ENCODE measurements at places on chromosomes 1 and 21.

DNA sequence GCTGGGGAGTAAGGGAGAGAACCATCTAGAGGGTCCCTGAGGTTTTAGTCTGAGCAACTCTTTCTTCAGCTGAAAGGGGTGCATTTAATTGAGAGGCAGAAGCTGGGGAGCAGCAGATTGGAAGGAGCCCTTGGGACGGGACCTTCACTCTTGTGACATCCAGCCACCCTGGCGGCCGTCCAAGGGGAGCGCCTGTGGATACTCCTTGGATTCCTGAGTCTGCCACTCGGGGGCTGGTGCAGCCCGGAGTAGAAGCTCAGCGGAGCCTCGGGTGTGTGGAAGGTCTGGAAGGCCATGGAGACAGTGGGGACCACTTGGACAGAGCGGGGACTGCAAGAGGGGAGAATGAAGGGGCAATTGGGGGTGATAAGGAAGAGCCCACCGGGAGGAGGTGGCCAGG, 68.7 kb downstream of the AJAP1 start:
- DNase-seq, result no peak

DNA sequence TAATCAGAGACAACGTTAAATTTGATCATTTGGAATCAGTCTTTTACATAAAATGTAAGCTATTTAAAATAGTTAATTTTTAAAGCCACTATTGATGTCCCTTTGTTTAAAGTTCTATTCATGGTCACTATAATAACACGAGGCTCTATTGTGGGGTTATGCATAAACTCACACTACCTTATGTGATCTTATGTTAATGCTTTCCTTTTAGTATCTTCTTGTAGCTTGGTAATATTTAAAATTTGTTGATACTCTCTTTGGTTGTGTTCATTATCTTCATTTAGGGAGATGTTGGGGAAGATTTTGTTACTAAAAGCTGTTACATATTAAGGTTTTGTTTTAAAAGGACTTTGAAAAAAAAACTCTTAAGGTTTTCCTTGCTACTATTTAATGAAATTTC, 1.2 kb downstream of the B3GALT2 start:
- no peak for DNase-seq

DNA sequence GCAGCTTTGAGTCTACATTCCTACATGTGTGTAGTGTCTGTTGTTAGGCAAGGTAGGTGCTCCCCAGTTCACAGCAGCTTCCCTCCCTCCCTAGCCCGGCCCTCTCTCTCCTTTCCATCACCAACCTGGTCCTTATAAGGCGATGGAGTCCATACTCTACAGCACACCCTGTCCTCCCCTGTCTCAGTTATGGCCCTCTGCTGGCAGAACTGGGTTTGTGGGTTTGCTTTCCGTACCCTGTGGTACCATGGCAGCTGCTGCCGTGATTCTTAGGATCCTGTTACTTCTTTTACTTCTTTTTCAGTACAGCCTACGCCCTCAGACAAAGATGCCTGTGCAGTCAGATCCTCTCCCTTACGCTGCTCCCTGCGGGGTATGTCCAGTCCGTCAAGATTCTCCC, 31.7 kb downstream of the AK5 start:
- no peak for DNase-seq

DNA sequence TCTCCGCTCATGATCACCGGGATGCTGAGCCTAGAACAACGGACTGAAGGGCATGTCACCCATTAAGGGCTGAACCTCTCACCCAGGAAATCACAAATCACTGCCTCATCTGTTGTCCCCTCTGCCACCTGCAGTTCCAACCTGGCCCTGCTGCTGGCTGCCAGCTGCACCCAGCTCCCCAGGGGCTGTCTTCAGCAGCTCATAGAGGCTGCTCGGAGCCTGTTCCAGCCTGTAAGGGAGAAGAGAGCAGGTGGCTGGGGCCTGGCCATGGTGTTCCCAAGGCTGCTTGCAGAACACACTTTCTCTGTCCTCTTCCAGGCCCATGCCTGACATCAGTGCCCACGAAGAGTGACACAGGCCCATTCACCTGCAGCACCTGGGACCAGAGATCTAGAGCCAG, 44.5 kb upstream of the DISP3 start:
- DNase-seq, result no peak

DNA sequence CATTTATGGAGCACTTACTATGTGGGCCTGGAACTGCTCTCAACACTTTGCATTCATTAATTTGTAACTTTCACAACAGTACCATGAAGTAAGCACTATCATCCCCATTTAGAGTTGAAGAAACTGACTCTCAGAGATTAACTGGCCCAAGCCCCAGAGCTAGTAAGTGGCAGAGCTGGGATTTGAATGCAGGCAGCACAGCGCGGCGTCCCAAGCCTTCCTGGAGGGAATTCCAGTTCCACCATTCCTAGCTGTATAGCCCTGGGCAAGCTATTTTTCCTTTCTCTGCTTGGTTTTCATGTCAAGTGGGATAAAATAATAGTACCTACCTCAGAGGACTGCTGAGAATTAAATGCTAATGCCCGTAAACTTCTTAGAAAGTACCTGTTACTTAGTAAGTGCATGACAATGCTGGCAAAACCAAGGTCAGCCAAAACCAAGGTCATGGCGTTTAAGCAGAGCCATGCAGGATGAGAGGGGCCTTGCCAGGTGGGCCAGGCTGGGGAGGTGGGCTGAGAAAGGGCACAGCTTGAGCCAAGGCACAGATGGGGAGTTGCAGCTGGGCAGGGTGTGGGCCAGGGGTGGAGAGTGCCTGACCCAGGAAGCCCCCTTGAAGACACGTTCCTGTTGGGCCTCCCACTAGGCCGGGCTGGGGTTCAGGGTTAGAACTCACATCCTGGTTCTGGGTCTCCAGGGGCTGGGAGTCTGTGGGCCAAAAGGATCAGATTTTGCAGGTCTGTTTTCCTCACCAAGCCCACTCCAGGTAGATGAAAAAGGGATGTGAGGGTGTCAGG, 4.6 kb upstream of the KNCN start:
- DNase-seq, result no peak

- DNase-seq, result no peak
These were observed 50.2 kb downstream of the ENAH start for GRCh38 chr1:225602590-225603206.

DNA sequence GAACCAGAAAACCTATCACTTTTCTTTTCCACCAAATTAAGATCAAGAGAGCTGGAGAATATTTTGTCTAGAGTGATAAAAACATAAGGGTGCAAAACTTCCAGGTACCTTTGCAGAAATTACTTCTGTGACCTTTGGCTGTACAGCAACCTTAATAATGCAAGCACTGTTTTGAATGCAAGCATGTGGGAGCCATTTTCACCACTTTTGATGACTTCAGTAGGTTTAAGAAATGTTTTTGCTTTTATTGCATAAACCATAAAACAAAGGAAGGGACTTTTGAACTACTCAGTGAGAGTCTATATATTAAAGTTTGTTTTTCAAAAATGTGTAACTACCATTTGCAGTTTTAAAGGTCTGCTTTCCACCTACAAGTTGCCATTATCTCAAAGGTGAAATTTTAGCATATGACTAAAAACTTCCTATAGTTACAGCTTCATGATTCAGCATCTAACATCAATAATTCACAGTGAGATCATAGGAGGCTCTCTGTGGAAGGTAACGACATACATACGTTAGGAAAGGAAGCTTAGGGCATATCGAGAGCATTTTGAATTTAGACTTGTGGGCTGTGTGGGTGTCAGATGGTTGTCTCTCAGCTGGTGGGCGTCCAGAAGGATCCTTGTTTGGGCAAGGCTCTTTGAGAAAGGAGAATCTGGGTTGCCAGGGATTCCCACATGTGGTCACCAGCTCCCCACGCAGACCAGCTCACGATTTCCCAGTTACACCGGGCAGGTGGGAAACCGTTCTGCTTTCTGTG, 1.1 kb upstream of the GADD45A start:
- DNase-seq, result peak; percentile 25

- DNase-seq, result no peak
These were observed 67.0 kb downstream of the ERO1B start for GRCh38 chr1:236214761-236215160.

- DNase-seq, result no peak
These were observed 45.3 kb upstream of the C1orf105 start for GRCh38 chr1:172375211-172375631.

DNA sequence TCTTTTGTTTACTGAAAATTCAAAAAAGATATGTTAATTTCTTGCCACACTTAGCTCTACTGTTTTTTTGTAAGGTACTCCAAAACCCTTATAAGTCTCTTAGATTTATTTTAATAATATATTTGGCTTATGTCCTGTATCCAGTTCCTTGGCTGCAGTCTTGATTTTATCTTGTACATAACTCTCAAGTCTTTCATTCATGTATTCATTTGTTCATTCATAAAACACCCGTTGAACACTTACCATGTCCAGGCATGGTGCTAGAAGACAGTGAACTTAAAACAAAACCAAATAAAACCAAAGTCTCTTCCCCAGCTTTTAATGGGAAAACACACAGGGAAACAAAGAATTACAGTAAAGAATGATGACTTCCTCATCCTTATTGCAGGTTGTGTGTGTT, 215.8 kb downstream of the FGGY start:
- DNase-seq, result no peak

DNA sequence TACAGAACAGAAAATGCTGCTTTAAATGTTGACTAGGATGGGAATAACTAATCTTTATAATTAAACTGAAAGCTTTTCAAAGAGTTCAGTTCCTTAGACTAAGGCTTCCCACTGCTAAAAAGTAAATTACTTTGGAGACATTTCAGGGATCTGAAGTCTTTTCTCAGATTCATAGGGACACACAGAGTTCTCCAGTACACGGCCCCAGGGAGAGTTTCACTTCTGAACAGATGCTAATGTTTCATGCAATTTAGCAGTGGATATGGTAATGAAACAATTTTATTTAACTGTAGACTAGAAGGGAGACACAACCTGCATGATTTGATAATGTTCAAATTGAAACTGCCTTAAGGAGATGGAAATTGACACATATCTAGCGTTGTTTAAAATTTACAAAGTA, 1282.6 kb downstream of the NCAM2 start:
- no peak for DNase-seq

- no peak for DNase-seq
These were observed 40.5 kb downstream of the RPRD2 start for GRCh38 chr1:150404465-150404864.

DNA sequence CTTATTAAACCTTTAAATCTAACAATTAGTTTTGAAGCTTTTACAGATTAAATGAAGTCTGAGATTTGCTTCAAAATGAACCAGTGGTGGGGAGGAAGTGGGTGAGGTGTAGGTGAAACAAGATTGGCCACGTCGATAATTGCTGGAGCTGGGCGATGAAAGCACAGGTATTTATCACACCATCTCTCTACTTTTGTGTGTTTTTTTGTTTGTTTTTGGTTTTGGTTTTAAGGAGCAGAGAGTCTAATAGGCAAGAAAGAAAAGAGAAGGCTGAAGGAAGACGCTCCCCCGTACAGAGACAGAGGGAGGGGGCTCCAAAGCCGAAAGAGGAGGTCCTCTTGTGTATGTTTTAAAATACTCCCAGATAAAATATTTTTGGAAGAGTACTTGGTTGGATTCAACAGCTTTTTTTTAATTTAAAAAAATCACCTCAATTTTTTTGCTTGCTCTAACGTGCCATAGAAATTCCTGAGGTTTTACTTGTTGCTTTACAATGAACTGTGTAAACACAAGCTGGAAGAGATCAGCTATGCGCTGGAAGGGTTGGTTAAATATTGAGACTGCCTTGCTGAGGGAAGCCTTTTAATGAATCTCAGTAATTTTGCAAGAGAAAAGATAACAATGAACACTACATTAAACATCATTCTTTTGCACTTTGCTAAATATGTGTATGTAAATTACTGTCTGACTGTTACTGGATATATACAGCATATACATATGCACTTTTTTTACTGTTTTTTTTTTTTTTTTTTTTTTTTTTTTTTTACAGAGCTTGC, 6.7 kb upstream of the LGALS8 start:
- DNase-seq, result no peak

- DNase-seq, result no peak
These were observed 191.4 kb downstream of the ZBTB18 start for GRCh38 chr1:244242446-244242845.

DNA sequence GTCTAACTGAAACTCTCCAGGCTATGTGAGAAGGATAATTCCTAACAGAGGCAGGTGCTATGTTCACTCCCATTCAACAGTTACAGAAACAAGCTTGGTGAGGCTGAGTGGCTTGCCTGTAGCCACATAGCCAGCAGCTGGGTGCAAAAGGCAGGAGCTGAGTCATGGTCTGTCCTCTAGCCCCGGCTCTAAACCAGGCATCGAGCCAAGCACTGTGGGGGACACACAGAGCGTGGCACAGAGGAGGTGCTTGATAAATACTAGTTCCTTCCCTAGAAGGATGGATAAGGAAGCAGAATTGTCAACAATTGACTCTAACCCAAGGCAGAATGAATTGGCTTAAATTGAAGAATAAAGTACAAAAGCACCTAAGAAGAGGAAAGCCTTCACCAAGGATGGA, 10.4 kb upstream of the KCNA2 start:
- DNase-seq, result no peak

DNA sequence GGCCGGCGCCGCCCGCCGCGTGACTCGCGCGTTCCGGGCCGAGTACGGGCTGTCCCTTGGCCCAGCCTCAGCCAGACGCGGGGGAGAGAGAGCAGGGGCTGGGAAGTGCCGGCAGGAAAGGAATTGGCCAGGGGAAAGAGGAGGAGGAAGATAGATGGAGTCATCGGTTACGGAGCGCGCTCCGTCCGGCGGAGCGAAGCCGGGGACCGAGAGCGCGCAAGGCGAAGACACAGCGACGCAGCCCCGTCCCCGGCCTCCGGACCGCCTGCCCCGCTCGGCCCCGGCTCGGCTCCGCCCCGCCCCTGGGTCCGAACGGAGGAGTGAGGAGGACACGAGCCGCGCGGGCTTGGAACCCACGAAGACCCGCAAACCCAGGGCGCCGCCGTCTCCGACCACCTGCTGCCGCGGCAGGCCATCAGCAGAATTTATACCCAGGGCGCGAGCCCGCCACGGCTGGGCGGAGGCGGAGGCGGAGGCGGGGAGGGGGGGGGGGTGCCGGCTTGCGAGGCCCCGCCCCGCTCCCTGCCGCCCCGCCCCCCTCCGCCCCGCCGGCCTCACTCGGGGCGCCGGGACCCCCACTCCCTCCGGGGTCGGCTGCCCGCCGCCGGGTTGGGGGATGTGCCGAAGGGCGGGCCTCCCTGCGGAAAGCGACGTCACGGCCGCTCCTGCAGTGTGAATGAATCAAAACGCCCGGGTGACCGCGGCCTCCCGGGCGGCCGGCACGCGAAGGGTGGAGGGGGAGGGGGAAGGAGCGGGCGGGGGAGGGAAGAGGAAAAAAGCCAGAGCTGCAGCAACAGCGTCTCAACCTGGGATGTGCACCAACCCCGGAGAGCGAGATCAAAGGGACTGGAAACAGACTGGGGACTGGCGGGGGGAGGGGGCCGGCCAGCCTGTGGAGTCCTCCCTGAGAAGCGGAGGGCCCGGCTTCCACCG, at the start of gene LHX4:
Gene LHX4 (plus strand): TSS at position 782 of the 933 bp plus-strand sequence. CDS start 266 bp downstream, outside the sequence.
- no peak for DNase-seq

DNA sequence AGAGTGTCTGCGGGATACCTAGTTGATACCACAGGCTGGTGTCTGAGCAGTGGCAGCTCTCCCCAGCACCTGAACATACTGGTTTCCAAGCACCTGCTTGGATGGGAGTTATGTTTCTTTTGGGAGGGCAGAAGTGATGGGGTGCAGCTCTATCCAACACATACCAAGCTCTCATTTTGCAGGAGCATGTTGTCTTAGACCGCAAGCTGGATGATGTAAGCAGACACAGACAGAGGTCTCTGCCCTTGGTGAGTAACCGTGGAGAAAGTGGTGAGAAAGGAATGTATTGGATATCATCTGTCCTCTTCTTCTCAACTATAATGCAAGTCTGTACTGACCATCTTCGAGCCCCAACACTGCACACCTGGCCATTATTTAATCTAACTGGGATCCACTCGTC, 37.4 kb downstream of the ZNF496 start:
- no peak for DNase-seq

GRCh38 chr1:37892151-37893047, 33.0 kb upstream of the MTF1 start:
- no peak for DNase-seq

GRCh38 chr21:41148798-41149197, 19.2 kb upstream of the BACE2 start:
- no peak for DNase-seq
